ENCODE measurements at places on chromosomes 7 and 10. TPM values are rescaled to one million over a fixed set of nuclear protein-coding genes. Genes with fewer than 3 reads are reported as not detected.

SKIDA1 gene
- 0.22 TPM for total RNA-seq

LOXL4 gene
- not detected for total RNA-seq

JCAD gene
- total RNA-seq = not detected

GHRHR gene
- total RNA-seq = not detected

AIFM2 gene
- total RNA-seq = 5.7 TPM

CCL26 gene
- not detected for total RNA-seq

GRCh38 chr7:3956949-3957348 is 655.9 kb downstream of the SDK1 start:
- no peaks in the 10 kb centered on the region for H3K36me3 ChIP-seq
- H3K4me3 ChIP-seq = no peak overlapping the region
- H3K27ac ChIP-seq = no peak overlapping the region
- no peaks in the 10 kb centered on the region for H3K27me3 ChIP-seq
- DNase-seq = no peak
- H3K4me1 ChIP-seq = no peaks in the 10 kb centered on the region

LIPK gene
- not detected for total RNA-seq

GRCh38 chr7:11584406-11585031 is 247.5 kb downstream of the THSD7A start:
- H3K36me3 ChIP-seq = no peaks in the 10 kb centered on the region
- H3K4me3 ChIP-seq = no peak overlapping the region
- H3K27me3 ChIP-seq = no peaks in the 10 kb centered on the region
- H3K4me1 ChIP-seq = peaks cover 15% of the 10 kb centered on the region
- DNase-seq = peak; percentile 44

PKD2L1 gene
- 0.25 TPM for total RNA-seq

GRCh38 chr10:101272229-101272868 is 43.1 kb upstream of the LBX1 start:
- no peaks in the 10 kb centered on the region for H3K4me1 ChIP-seq
- H3K27ac ChIP-seq = no peak overlapping the region
- no peak overlapping the region for H3K4me3 ChIP-seq
- no peaks in the 10 kb centered on the region for H3K27me3 ChIP-seq
- peak; percentile 72 for DNase-seq

- H3K27ac ChIP-seq = no peak overlapping the region
- H3K36me3 ChIP-seq = no peaks in the 10 kb centered on the region
- H3K4me3 ChIP-seq = no peak overlapping the region
- H3K27me3 ChIP-seq = no peaks in the 10 kb centered on the region
These were observed 117.2 kb upstream of the GLCCI1 start for GRCh38 chr7:7851381-7851780.

DNA sequence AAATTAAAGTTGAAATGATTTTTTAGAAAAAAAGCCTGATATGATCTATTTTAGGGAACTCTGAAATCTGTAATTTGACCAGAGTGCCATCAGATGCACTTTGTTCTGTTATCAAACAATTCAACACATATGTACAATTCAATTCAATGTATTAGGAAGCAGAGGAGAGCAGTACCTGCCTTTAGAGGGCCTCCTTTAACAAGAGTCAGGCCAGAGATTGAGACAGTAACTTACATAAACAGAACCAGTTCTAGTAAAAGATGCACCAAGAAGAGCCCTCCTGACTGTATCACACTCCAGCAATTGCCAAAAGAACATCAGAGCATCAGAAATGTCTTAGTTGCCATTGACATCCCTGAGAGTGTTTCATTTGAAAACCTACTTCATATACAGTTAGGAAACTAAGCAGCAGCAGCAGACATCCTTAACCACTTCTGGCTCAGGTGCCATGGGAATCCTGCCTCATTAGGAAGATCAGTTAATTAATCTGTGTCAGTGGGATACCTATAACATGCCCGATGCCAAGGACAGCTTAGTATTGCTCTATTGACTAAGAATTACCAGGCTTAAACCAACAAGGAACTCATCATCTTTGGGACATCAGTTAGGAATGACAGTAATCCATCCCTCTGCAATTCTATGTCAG is 1222.6 kb upstream of the LRRN3 start:
- H3K27ac ChIP-seq = no peak overlapping the region

GRCh38 chr7:137577184-137577583 is 233.7 kb upstream of the PTN start:
- H3K27ac ChIP-seq = no peak overlapping the region
- no peak for DNase-seq
- no peaks in the 10 kb centered on the region for H3K4me1 ChIP-seq
- H3K27me3 ChIP-seq = no peaks in the 10 kb centered on the region
- no peaks in the 10 kb centered on the region for H3K36me3 ChIP-seq

DNA sequence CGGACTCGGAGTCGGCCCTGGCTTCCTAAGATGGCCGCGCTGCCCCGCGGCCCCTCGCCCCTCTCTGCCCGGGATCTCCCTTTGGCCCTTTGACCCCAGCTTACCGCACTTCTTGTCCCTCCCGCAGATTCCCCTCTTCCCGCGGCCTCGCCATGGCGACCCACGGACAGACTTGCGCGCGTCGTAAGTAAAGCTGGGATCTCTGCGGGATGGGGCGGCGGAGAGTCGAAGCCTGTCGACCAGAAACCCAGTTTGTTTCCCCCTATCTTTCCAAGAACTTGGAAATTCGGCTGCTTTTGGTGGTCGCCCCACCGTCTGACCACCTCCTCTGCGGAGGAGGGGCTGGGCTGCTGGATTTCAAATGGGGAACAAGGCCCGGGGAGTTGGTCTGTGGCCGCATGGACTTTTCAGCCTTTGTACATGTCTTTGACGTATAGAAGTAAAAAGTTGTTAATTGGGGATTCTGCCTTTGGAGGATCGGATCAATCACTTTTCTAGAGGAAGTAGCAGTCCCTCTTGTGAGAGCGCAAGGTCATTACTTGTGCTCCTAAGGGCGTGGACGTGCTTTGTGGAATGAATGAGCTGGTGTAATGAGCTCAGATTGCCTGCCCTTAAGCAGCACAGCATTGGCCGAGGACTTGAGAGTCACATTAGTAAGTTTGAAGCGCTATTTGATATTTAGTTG is 553 bp downstream of the VDAC2 start:
- no peaks in the 10 kb centered on the region for H3K27me3 ChIP-seq
- peak; percentile 79 for DNase-seq
- peak overlapping the region; percentile 78 for H3K4me3 ChIP-seq
- peaks cover 22% of the 10 kb centered on the region for H3K4me1 ChIP-seq
- peak overlapping the region; percentile 77 for H3K27ac ChIP-seq

DNA sequence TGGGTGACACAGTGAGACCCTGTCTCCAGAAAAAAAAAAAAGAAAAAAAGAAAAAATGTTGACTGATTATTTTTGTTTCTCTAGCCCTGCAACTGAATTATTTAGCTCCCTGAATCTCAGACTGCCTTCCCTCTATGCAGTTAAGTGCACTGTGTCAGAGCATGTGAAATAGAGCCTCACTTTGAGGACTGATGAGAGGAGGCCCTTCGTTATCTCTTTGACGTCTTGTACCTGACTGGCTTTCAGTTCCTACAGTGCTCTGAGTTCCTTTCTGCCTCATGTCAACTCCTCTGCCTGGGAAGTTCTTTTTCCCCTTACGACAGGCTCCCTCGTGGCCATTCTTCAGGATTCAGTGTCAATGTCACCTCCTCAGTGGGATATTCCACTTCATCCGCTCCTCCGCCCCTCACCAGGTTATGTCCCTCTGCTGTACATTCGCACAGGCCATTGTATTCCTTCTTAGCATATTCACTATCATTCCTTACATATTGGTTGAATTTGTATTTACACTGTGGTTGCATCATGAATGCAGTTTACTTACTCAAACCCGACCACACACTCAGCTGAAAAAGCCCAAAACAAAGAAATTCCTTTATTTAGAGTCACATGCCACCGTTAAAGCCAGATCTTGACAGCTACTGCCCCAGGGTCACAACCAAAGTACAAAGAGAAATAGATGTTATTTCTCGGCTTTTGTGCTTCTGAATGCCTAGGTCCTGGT is 18.1 kb upstream of the CAMK2G start:
- H3K27me3 ChIP-seq = no peaks in the 10 kb centered on the region
- DNase-seq = no peak
- no peaks in the 10 kb centered on the region for H3K36me3 ChIP-seq
- peaks cover 8% of the 10 kb centered on the region for H3K4me1 ChIP-seq
- no peak overlapping the region for H3K27ac ChIP-seq

- H3K4me3 ChIP-seq = no peak overlapping the region
- no peak overlapping the region for H3K27ac ChIP-seq
These were observed 15.7 kb upstream of the ZMIZ1 start for GRCh38 chr10:79053081-79053434.

NEBL gene
- total RNA-seq = not detected

NAT16 gene
- not detected for total RNA-seq

- H3K4me3 ChIP-seq = no peak overlapping the region
- no peaks in the 10 kb centered on the region for H3K27me3 ChIP-seq
- no peak overlapping the region for H3K27ac ChIP-seq
- DNase-seq = no peak
- no peaks in the 10 kb centered on the region for H3K4me1 ChIP-seq
These were observed 27.3 kb downstream of the GSDME start for GRCh38 chr7:24730018-24730369.

HOGA1 gene
- total RNA-seq = not detected

ARHGEF5 gene
- total RNA-seq = not detected

GRCh38 chr10:86941991-86942421 is 15.4 kb downstream of the MMRN2 start:
- no peak overlapping the region for H3K4me3 ChIP-seq
- no peaks in the 10 kb centered on the region for H3K27me3 ChIP-seq
- DNase-seq = no peak
- no peaks in the 10 kb centered on the region for H3K36me3 ChIP-seq
- no peak overlapping the region for H3K27ac ChIP-seq

DNA sequence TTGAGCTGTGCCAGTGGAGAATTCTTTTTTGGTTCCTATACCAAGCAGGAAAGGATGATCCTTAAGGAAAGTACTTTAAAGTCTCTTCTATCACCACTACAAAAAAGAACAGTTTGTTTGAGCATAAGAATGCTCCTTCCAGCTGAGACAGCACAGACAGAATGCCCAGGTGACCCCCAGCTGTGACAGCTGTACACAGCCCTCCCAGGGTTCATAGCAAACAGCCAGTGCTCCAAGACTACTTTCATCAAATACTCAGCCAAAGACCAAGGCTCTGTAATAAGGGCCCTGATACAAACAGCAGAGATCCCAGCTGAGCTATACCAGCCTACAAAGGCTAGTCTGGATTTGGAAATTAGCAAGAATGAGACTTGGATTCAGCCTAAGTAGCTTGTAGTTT is 65.7 kb downstream of the NXPH1 start:
- no peak for DNase-seq
- H3K27me3 ChIP-seq = no peaks in the 10 kb centered on the region
- H3K4me3 ChIP-seq = no peak overlapping the region
- no peak overlapping the region for H3K27ac ChIP-seq
- H3K4me1 ChIP-seq = no peaks in the 10 kb centered on the region

DNA sequence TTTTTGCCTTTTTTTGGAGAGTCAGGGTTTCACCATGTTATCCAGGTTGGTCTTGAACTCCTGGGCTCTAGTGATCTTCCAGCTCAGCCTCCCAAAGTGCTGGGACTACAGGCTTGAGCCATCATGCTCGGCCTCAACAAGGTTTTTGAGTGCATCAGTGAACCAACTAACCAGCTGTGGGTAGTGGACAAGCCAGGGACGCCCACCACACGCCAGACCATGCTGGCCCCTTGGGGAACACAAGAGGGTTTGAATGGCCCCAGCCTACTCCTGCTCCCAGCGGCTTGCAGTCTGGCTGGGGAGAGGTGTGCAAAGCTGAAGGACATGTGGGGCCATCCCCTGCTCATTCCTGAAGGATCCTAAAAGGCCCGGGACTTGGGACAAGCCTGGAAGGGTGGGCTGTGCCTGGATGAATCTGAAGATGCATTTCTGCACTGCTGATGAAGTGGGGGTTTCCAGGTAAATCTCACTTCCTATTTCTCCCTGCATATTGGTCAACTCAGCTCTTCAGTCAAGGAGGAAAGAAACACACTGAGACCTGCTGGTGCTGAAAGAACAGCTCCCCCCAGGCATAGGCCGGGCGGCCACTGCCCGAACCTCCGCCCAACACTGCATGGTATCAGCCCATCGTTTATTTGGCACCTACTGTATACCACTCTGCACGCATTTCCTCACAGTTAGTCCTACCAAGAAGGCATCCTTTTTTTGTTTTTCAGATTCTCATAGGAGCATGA is 6.9 kb downstream of the MMD2 start:
- H3K4me1 ChIP-seq = no peaks in the 10 kb centered on the region
- DNase-seq = peak; percentile 63
- no peak overlapping the region for H3K4me3 ChIP-seq
- H3K27me3 ChIP-seq = no peaks in the 10 kb centered on the region
- no peak overlapping the region for H3K27ac ChIP-seq

DNA sequence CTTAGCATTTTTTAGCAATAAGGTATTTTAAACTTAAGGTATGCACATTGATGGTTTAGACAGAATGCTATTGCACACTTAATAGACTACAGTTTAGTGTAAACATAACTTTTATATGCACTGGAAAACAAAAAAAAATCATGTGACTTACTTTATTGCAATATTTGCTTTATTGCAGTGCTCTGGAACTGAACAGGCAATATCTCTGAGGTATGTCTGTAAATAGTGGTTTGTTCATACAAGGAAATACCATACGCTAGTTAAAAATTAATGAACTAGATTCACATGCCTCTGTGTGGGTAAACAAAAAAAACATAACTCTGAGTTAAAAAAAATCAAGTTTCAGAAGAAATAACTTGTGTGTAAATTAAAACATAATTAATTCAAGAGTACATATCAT is 479.0 kb upstream of the MKI67 start:
- no peaks in the 10 kb centered on the region for H3K36me3 ChIP-seq
- H3K27me3 ChIP-seq = no peaks in the 10 kb centered on the region
- no peak for DNase-seq

- no peaks in the 10 kb centered on the region for H3K27me3 ChIP-seq
- H3K36me3 ChIP-seq = peaks cover 83% of the 10 kb centered on the region
- no peak overlapping the region for H3K4me3 ChIP-seq
- H3K27ac ChIP-seq = peak overlapping the region; percentile 22
These were observed 64.9 kb downstream of the IKZF1 start for GRCh38 chr7:50369143-50370026.

FBXL13 gene
- total RNA-seq = 4.2 TPM

INA gene
- not detected for total RNA-seq

- H3K4me1 ChIP-seq = peaks cover 25% of the 10 kb centered on the region
- H3K36me3 ChIP-seq = no peaks in the 10 kb centered on the region
- no peaks in the 10 kb centered on the region for H3K27me3 ChIP-seq
- no peak overlapping the region for H3K4me3 ChIP-seq
- DNase-seq = no peak
- H3K27ac ChIP-seq = no peak overlapping the region
These were observed 4.0 kb upstream of the PDGFA start for GRCh38 chr7:523347-524336.

GRCh38 chr10:130635528-130635927 is 499.3 kb downstream of the GLRX3 start:
- no peaks in the 10 kb centered on the region for H3K36me3 ChIP-seq
- H3K27me3 ChIP-seq = no peaks in the 10 kb centered on the region
- no peak overlapping the region for H3K27ac ChIP-seq
- H3K4me1 ChIP-seq = peaks cover 6% of the 10 kb centered on the region

DNA sequence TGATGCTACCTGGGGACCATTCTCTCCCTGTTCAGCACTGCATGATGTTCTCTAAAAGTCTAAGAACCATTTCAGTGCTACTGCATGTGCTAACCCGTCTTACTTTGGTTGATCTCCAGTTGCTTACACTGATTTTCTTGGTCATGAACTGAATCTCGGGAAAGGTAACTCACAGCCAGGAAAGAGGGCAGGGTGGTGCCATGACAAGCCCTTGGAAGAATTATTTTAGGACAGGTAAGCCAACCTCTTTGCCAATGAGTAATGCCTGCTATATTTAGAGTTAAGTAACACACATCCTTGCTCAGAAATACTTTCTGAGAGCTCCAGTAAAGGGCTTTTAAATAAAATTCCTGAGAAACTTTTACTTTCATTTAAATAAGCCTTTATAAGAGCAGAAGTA is 126.7 kb downstream of the ARL4A start:
- no peaks in the 10 kb centered on the region for H3K27me3 ChIP-seq
- no peaks in the 10 kb centered on the region for H3K36me3 ChIP-seq
- H3K4me1 ChIP-seq = no peaks in the 10 kb centered on the region
- no peak overlapping the region for H3K27ac ChIP-seq
- no peak for DNase-seq

PIP gene
- not detected for total RNA-seq

LIPJ gene
- not detected for total RNA-seq

All from Karpas-422 (cell line).